CD4-positive, alpha-beta memory T cell (primary cell): ENCODE measurements at places on chromosomes 1 and 21. TPM values are rescaled to one million over a fixed set of nuclear protein-coding genes. Genes with fewer than 3 reads are reported as not detected.
A peak's percentile ranks its signal among the peaks of the same experiment; 100 is the strongest.

ACKR1 gene
- not detected for total RNA-seq

UBE2U gene
- total RNA-seq = not detected

OR2G6 gene
- total RNA-seq = not detected

LMX1A gene
- total RNA-seq = not detected

DNA sequence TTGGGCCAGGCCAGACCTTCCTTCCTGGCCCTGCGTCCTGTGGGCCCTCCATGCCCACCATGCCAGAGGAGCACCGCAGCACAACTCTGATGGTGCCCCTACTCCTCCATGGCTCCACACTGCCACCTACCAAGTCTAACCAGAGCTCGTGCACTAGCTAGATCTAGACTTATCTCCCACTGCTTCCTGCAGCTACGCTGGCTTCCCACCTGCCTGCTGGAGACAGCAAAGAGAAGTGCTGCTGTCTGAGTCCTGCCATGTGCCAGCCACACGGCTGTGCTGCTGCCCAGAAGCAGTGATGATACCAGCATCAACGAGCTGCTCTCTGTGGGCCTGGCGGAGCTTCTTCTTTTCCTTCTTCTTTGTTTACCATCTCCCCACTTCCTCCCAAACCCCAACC is 4.5 kb downstream of the GUCA2B start:
- DNase-seq = no peak

- DNase-seq = no peak
Observed at GRCh38 chr1:180152588-180152987, 2.1 kb upstream of the QSOX1 start.

DNA sequence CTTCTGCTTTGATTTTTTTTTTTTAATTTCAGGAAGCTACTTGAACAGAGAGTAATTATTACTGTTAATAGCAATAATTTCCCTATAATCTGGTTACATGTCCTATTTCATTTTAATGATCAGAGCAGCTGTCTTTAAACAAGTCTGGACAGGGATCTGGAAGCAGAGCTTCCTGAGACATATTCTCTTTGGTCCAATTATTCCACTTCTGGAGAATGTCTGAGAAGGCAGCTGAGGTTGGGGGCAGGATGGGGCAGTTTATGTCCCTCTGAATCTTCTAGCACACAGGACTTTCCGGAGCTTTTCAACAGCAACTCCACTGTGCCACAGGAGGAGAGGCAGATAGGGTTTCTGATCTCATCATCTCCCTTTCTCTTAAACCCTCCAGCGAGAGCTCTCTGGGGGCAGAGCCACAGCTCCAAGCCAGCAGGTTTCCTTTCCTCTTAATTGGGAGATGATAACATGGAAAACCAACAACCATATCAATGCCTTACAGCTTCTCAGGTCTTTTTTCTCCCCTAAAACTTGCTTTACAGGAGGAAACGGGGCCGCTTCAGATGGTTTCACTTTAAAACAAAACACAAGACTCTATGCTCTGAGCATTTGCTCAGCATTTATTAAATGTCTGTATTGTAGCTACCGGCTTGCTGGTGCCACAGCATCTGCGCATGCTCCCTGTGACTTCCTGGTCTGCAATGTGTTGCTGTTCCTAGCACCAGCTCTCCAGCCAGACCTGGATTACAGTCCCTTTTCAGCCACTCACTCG is 425.7 kb upstream of the USP24 start:
- DNase-seq = peak; percentile 14

- DNase-seq = no peak
Observed at GRCh38 chr1:153430561-153430960, 14.2 kb downstream of the S100A7A start.

DNA sequence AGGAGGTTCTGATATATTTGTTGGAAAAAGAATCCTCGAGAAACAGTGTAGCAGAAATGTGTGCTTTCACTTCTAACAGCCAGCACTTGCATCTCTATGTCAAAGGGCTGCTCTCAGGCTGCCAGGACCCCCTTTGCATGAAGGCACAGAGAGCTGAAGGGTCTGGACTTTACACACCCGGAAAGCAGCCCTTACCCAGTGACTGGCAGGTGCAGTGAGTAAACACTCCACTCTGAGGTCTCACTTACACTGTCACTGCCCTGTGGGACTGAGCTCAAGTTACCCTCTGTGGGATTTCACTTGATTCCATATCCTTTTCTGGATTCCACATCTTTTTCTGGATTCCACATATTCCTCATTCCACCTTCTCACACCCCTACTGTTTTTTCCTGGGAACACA is 40.8 kb upstream of the PPP2R5A start:
- no peak for DNase-seq

GRCh38 chr1:8989821-8990220 is 36.4 kb downstream of the SLC2A7 start:
- no peak for DNase-seq

GRCh38 chr1:58975888-58976287 is 192.0 kb upstream of the JUN start:
- no peak for DNase-seq
